ENCODE measurements at places on chromosomes 16 and 17. TPM values are rescaled to one million over a fixed set of nuclear protein-coding genes. Genes with fewer than 3 reads are reported as not detected.

- DNase-seq = peak; percentile 80
These were observed 12.8 kb downstream of the EVPL start for GRCh38 chr17:76014100-76014924.

The ABCA6 gene
- 0.68 TPM for total RNA-seq

GRCh38 chr17:35645923-35646322, 58.8 kb downstream of the AP2B1 start:
- DNase-seq = no peak

DNA sequence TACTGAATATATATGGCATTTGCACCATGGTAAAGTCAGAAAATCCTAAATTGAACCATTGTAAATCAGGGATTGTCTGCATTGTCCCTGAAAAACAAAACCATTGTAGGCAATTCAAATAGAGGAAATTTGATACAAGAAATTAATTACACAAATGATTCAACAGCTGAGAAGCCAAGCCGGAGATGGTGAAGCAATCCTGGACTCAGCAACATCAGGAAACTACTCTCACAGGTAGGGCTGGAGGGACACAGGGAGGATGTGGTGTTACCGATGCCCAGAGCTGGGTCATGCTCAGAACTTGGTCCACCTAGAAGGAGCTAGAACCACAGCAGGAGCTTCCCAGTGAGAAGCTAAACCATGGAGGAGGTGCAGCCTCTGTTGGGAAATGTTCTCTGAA, 18.5 kb upstream of the SCNN1B start:
- no peak for DNase-seq

DNA sequence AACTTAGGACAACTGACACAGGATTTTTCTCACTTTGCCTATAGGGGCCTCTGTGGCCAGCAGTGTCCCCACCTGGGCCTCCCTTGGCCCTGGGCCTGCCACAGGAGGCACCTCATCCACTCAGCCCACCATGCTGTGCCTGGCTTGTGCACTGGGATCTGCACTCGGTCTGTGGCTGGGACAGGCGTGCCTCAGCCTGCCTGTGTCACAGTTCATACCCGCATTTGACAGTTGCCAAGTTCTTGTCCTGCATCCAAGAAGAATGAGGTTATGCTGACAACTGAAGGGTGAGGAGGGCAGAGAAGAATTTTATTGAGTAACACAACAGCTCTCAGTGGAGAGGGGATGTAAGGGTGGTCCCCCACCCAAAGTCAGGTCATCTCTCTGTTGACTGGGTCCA, 36.0 kb downstream of the ZFP90 start:
- DNase-seq = no peak

The ENPP7 gene
- total RNA-seq = 0.14 TPM

The FBXO39 gene
- 0.48 TPM for total RNA-seq

The MEFV gene
- 0.39 TPM for total RNA-seq

DNA sequence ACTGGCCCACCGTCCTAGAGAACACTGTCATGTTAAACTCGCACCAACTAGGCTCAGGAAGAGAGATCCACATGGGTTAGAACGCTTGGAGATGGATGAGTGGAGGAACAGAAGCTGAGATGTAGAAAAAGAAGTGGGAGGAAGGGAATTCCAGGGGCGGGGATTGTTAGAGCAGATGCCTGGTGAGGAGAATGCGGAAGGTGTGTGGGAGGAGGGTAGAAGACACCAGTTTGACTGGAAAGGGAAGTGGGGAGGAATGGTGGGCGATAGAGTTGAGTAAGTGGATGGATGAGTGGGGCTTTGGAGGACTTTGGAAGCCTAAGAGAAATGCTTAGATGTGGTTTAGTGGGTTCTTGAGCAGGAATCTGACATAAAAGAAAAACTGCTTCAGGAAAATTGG, 37.4 kb downstream of the DHX38 start:
- DNase-seq = no peak

The ANKS4B gene
- total RNA-seq = not detected

GRCh38 chr17:67995570-67996263, 552 bp downstream of the C17orf58 start:
- DNase-seq = peak; percentile 54

The RASL10B gene
- total RNA-seq = 0.53 TPM

DNA sequence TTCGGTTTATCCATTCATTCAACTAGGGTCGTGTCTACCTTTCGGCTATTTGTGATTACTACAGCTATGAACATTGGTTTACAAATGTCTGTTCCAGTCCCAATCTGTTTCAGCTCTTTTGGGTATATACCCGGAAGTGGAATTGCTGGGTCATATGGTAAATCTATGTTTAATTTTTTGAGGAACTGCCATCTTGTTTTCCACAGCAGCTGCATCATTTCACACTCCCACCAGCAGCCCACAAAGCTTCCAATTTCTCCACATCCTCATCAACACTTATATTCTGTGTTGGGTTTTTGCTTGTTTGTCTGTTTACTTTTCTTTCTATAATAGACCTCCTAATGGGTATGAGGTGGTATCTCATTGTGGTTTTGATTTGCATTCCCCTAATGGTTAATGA, 48.7 kb upstream of the GINS3 start:
- DNase-seq = no peak

DNA sequence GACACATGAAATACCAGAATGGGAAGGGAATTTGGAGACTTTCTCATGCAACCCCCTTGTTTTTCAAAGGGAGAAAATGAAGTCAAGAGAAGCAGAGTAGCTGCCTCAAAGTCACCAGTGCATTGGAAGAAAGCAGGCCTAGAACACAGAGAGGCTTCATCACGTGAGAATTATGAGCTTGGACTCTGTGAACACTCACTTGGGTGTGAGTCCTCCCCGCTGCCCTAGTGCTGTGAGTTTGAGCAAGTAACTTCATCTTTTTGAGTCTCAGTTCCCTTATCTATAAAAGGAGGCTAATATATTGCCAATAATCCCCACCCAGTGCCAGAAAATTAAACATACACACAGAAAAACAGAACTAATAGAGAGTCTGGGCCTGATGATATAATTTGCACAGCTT, 315.8 kb downstream of the XYLT1 start:
- no peak for DNase-seq

The EXOC3L1 gene
- not detected for total RNA-seq

The SMIM5 gene
- total RNA-seq = 0.26 TPM

GRCh38 chr17:15250135-15250860, 14.8 kb downstream of the PMP22 start:
- no peak for DNase-seq

The CD300A gene
- total RNA-seq = 10.6 TPM

DNA sequence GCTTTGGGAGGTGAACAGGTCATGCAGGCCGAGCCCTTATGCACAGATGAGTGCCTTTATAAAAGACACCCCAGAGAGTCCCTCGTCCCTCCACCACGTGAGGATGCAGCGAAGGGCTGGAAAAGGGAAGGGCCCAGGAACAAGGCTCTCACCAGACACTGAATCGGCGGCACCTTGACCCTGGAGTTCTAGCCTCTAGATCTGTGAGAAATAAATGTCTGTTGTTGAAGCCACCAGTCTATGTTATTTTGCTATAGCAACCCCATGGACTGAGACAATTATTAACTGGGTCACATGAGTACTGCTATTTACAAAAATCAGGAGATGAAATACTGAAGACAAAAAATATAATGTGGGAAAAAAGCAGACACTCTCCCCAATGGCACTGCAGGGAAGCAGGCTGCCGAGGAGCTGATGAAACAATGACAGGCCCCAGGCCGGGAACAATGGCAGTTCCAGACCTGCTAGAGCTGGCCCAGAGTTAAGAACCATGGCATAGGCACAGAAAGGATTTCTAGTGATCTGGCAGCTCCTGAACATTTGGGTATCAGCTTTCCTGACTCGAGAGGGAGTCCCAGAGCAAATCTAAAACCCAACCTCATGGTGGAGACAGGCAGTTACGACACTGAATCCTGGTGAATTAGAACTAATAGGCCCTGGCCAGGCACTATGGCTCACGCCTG, 17.8 kb upstream of the GGA2 start:
- no peak for DNase-seq

DNA sequence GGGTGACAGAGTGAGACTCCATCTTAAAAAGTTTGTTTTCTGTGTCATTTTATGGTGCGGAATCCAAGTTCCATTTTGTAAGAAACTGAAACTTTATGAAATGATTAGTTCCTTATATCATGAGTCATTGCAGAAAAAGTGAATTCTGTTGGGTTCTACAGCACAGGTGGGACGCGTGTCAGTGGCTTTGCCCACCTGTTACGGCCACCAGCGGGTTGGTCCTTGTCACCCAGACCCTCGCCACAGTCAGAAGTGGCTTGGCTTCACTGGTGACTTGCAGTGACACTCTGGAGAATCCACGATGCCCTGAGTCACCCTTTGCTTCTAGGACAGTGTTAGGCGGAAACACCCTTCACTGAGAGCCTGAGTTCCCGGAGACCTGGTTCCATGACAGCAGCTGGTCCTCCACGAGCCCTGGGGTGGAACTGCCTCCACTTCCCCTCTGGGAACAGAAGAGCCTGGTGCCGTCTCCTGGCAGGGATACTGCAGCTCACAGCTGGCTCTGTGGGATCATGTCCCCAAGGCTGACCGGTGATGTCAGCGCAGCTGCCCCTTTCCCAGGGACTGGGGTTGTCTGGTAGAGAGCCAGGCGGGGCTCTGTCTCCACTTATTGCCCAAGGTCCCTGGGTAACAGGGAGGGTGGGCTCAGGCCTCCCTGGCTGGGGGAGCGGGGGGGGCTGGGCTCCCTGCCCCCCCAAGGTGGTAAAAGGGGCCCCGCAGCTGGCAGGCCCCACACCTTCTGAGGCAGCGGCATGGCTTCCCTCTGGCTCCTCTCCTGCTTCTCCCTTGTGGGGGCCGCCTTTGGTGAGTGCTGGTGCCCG, at the start of gene CTRB1:
CTRB1 (plus strand) TSS at position 733 of the 821 bp plus-strand sequence; CDS start at position 753, 20 bp downstream.
- no peak for DNase-seq

GRCh38 chr16:56424791-56425438, 430 bp downstream of the AMFR start:
- no peak for DNase-seq

GRCh38 chr16:82135844-82136243, 34.2 kb downstream of the MPHOSPH6 start:
- no peak for DNase-seq
